ENCODE measurements at places on chromosomes 2 and 18.

- H3K27me3 ChIP-seq: no peaks in the 10 kb centered on the region
- H3K4me3 ChIP-seq: no peak overlapping the region
- no peak for DNase-seq
- no peaks in the 10 kb centered on the region for H3K36me3 ChIP-seq
Observed at GRCh38 chr2:227016894-227017293, 147.1 kb downstream of the COL4A4 start.

- H3K36me3 ChIP-seq: no peaks in the 10 kb centered on the region
- DNase-seq: no peak
- no peak overlapping the region for H3K4me3 ChIP-seq
- no peaks in the 10 kb centered on the region for H3K4me1 ChIP-seq
- peaks cover 18% of the 10 kb centered on the region for H3K27me3 ChIP-seq
Observed at GRCh38 chr2:17864676-17865075, 13.8 kb upstream of the KCNS3 start.

DNA sequence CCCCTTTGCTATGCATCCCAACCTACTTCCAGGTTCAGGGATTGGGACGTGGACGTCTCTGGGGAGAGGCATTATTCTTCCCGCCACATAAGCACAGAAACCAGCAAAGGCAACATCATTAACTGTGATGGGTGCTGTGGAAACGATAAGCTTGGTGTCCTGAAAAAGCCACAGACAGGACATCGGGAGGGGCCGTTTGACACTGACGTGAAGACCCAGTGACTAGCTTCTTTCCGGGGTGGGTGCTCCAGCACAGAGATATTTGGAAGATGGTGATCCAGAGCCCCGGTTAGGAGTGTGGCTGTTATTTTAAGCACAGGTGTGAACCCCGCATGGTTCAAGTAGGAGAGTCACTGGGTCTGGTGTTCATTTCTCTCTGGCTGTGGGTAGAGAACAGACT, 163.8 kb upstream of the HDAC4 start:
- H3K36me3 ChIP-seq: no peaks in the 10 kb centered on the region
- H3K27me3 ChIP-seq: peaks cover 3% of the 10 kb centered on the region
- DNase-seq: no peak
- H3K4me3 ChIP-seq: no peak overlapping the region
- no peak overlapping the region for H3K27ac ChIP-seq
- H3K4me1 ChIP-seq: no peaks in the 10 kb centered on the region

- peaks cover 41% of the 10 kb centered on the region for H3K27me3 ChIP-seq
- peak overlapping the region; percentile 25 for H3K4me3 ChIP-seq
- H3K36me3 ChIP-seq: peaks cover 9% of the 10 kb centered on the region
- DNase-seq: no peak
- H3K4me1 ChIP-seq: peaks cover 22% of the 10 kb centered on the region
- no peak overlapping the region for H3K27ac ChIP-seq
Observed at GRCh38 chr2:8674420-8675009, 7.3 kb upstream of the ID2 start.

DNA sequence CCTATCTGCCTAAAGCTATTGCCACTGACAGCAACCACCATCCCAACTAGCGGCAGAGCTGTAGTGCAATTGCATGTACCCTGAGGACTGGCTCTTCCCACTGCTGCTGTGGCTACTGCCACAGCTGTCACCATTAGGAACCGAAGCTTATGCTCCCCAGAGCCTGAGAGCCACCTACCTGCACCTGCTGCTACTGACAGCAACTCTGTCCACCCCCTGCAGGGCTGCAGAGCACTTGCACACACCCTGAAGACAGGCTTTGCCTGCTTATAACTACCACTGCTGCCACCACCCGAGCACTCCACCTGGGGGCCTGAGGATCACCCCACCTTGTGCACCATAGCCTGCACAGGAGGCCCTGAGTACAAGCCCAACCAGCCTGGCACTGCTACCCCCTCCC, 217.6 kb upstream of the FOSL2 start:
- no peaks in the 10 kb centered on the region for H3K27me3 ChIP-seq
- no peak for DNase-seq
- no peak overlapping the region for H3K4me3 ChIP-seq
- no peak overlapping the region for H3K27ac ChIP-seq

DNA sequence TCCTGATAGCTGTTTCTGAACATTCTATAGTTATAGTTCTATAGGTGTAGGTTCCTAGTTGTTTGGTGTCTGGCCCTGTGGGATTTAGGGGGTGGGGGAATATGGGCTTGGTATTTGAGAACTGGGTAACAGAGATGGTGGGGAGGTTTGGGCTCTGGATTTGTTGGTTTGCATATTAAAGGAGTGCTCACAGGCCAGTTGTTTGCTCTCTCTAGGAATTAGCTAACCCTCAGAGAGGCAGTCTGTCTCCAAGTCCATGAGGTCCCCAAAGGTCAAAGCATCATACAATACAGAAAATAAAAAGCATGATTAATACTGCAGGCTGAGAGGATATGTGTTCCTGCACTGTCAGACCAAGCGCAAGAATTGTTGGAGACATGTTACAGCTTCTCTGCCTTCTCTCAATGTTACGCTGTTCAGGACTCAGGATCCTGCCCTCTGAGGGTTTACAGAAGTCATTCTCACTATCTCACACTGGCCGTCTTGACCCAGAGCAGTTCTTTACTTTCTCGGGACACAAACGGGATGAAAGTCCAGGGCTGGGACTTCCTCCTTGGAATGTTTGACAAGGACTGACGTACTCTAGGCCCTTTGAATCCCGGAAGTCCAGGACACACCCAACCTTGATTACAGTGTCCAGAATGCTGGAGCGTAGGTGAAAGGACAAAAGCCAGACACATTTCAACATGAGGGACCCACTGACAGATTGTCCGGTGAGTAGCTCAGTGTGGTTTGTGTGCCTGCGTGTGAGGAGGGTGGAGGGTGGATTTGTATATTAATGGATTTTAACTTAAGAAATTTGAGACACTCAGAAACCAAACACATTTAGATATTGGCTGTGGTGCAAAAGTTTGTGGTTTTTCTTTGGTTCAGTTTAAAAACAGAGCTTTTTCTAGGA, at the start of gene NOSTRIN:
NOSTRIN (plus strand) TSS at position 677 of the 898 bp plus-strand sequence; CDS start at position 687, 10 bp downstream.
- H3K4me3 ChIP-seq: no peak within 1 kb of the TSS
- H3K36me3 ChIP-seq: no peaks in the 10 kb centered on the region
- no peak within 1 kb of the TSS for H3K27ac ChIP-seq

DNA sequence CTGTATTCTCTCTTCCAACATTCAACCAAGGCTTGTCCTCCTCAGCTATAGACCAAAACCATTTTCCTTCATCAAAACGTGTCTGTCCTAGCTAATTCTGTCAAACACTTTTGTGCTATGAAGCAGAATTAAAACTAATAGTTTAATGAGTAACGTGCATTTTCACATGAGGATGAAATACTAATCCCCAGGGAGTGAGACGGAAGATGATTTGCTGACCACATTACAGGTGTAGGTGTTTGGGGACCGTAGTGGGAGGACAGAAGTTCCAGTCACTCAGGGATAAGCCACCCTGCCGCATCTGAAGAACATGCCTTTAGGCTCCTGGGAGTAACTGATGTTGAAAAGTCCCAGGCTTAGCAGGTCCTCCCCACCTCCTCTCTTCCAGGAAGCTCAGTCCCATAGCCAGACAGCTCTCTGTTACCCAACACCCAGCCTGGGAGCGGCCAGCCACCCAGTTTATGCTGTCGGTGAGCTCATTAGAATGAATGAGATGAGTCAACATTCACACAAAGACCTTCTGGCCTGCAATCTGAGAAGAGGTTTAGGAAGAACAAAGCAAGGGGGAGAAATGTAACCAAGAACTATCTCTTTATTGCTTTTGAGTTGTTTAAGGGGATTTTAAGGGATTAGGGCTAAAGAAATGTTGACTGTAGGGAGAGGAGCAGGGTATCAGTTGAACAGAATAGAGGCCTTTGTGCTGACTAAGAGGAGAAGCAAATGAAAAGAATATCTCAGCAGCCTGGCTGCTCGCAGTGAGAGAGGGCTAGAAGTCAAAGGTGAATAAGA, 122.5 kb downstream of the FOXI3 start:
- H3K36me3 ChIP-seq: no peaks in the 10 kb centered on the region
- H3K27me3 ChIP-seq: peaks cover 3% of the 10 kb centered on the region
- DNase-seq: peak; percentile 13
- H3K4me1 ChIP-seq: peaks cover 25% of the 10 kb centered on the region
- H3K4me3 ChIP-seq: no peak overlapping the region

- no peaks in the 10 kb centered on the region for H3K27me3 ChIP-seq
- DNase-seq: no peak
- peaks cover 13% of the 10 kb centered on the region for H3K4me1 ChIP-seq
Observed at GRCh38 chr2:239945751-239946561, 79.2 kb downstream of the NDUFA10 start.

DNA sequence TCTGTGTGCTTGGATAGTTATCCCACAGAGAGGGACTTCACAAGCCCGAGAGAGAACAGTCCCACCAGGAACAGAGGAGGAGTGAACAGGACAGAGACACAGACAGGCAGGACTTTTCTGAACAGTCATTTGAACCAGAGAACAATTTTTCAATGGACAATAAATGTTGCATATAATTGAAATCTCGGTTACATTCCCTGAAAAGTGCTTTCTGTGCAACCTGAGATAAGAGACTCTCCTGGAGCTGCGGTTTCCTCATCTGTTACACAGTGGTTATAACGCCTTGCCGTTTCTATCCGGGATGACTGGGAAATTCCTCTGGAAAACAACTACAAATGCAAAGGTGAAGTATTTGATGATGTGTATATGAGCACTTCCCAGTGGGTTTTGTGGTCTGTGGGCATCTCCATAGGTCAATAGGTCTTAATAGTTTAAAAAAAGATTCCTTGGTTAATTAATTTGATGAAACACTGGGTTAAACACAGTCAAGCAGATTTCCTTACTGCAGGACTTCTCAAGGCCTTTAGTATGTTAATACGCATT, 87.2 kb upstream of the HPCAL1 start:
- no peaks in the 10 kb centered on the region for H3K36me3 ChIP-seq
- DNase-seq: no peak
- H3K4me3 ChIP-seq: no peak overlapping the region
- no peak overlapping the region for H3K27ac ChIP-seq
- no peaks in the 10 kb centered on the region for H3K27me3 ChIP-seq

DNA sequence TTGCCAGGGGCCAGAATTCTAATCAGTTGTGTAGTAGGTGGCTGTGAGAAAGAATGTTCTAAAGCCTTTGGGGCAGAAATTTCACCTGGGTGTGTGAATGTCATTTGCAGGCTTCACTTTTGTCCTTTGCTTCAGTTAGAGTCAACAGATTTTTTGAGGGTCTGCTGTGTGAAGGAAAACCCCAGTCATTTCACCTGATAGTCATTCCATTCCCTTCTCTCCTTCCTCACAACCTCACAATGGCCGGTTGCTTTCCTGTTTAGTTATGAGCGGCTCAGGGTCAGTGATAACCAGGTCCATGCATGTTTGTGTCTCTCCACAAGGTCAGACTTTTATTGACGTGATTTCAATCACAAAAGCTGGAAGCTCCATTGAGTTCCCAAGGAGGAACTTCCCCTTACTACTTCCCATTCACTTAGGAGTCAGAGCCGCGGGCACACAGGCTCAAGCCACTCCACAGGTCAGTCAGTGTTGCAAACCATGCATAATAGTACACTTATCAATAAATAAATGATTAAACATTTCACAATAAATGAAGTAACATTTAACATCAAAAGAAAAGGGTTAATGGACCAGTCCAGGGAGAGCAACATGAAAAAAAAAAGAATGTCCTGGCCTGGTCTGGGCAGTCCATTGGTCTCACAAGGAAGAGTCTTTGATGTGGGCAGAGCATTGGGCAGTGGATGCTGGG, 74.3 kb downstream of the NPAS2 start:
- no peak overlapping the region for H3K4me3 ChIP-seq
- H3K36me3 ChIP-seq: no peaks in the 10 kb centered on the region
- no peak for DNase-seq

- no peak overlapping the region for H3K4me3 ChIP-seq
- peaks cover 15% of the 10 kb centered on the region for H3K4me1 ChIP-seq
- H3K27ac ChIP-seq: no peak overlapping the region
- no peaks in the 10 kb centered on the region for H3K27me3 ChIP-seq
- no peak for DNase-seq
Observed at GRCh38 chr2:41377837-41378236, 670.0 kb upstream of the PKDCC start.

GRCh38 chr18:54973046-54973445, 13.8 kb upstream of the CCDC68 start:
- no peak overlapping the region for H3K27ac ChIP-seq
- DNase-seq: no peak
- no peaks in the 10 kb centered on the region for H3K4me1 ChIP-seq
- H3K27me3 ChIP-seq: no peaks in the 10 kb centered on the region

DNA sequence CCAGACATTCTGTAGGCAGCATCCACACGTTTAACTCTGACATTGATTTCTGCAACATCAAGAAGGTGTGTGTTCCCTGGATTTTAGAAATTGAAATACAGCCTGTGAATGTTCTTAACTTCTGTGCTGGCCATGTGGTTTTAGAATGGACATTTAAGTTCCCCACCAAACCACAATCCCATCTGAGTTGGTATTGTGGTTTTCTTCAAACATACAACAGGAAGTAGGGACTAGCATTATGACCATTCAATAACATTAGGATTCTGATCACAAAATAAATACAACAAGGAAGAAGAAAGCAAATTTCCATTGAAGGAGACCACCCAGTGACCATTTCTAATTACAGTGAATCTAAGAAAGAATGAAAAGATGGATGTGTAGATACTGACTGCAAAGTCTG, 51.2 kb downstream of the MAP3K20 start:
- H3K4me3 ChIP-seq: no peak overlapping the region
- DNase-seq: no peak
- H3K4me1 ChIP-seq: peaks cover 10% of the 10 kb centered on the region
- H3K27me3 ChIP-seq: no peaks in the 10 kb centered on the region
- H3K27ac ChIP-seq: no peak overlapping the region
- H3K36me3 ChIP-seq: peaks cover 15% of the 10 kb centered on the region

DNA sequence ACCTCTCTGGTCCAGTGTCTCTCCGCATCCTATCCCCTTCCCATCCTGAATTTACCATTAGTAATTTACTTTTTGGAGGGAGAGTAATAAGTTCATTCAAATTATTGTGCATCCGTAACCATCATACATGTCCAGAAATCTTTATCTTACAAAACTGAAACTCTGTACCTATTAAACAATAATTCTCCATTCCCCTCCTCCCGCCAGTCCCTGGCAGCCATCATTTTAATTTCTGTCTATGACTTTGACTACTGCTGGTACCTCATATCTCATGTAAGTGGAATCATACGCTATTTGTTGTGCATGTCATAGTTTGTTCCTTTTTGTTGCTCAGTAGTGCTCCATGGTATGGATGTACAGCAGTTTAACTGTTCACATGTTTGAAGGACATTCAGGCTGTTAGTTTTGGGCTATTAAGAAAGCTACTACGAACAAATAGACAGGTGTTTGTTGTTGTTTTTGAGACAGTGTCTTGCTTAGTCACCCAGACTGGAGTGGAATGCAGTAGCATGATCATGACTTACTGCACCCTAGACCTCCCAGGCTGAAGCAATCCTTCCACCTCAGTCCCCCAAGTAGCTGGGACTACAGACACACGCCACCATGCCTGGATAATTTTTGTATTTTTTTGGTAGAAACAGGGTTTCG, 2.0 kb downstream of the LIMS1 start:
- H3K36me3 ChIP-seq: no peaks in the 10 kb centered on the region
- H3K27me3 ChIP-seq: no peaks in the 10 kb centered on the region
- H3K4me3 ChIP-seq: peak overlapping the region; percentile 95
- peaks cover 40% of the 10 kb centered on the region for H3K4me1 ChIP-seq
- DNase-seq: no peak
